ENCODE measurements at places on chromosomes 3 and 15.

GRCh38 chr3:37475435-37475834, 301.1 kb upstream of the LRRFIP2 start:
- DNase-seq, result no peak

DNA sequence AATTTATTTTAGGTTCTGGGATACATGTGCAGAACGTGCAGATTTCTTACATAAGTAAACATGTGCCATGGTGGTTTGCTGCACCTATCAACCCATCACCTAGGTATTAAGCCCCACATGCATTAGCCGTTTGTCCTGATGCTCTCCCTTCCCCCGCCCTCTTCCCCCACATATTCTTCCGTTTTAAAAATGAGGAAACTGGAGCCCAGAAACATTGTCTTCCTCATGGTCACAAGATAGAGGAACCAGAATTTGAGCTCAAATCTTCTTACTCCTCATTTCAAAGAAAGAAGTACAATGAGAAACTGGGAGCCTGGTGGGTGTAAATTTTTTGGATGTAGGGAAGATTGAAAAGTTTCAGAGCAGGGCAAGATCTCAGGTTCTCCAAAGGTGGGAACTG, 56.1 kb upstream of the USP3 start:
- no peak for DNase-seq

DNA sequence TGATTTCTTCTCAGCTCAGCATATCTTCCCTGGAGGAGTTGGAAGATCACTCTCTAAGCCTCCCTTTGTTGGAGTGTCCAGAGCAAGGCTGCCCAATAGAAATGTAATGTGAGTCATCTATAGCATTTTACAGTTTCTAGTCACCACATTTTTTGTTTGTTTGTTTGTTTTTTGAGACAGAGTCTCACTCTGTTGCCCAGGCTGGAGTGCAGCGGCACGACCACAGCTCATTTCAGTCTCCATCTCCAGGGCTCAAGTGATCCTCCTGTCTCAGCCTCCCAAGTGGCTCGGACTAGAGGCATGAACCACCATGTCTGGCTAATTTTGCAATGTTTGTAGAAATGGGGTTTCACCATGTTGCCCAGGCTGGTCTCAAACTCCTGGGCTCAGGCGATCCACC, 21.3 kb downstream of the KLHL6 start:
- DNase-seq, result no peak

DNA sequence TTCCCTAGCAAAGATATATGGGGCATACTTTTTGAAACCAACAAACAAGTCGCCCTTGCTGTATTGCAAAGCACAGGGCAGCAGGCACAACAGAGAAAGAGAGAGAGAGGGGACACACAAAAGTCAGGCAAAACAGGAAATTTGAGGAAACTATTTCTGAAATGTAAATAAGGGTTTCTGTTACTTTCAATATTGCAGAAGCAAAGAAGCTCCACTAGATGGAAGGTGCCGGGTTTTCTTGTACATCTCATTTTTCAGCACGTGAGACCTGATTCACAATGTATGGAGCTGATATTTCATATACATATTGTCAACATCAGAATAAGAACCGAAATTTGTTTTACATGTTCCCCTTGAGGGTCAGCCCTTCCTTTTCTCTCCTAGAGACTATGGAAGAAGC, 127.4 kb downstream of the FOXP1 start:
- DNase-seq, result no peak

GRCh38 chr15:87614704-87615103, 641.8 kb downstream of the NTRK3 start:
- DNase-seq, result no peak

DNA sequence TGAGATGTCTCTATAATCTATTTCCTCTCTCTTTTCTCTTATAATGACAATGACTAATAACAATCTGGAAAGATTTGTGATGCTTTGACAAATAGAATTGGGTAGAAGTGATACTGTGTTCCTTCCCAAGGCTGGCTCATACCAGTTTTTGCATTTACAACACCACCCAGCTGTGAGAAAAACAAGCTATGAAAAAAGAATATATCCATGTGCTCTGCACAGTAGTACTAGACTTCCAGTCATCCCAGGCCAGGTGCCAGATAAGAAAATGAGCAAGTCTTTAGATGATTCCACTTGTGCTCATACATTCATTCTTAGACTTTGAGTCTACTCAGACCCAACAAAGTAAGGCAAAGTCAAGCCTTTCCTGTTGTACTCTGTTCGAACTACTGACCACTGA, 350.2 kb upstream of the POU1F1 start:
- no peak for DNase-seq

DNA sequence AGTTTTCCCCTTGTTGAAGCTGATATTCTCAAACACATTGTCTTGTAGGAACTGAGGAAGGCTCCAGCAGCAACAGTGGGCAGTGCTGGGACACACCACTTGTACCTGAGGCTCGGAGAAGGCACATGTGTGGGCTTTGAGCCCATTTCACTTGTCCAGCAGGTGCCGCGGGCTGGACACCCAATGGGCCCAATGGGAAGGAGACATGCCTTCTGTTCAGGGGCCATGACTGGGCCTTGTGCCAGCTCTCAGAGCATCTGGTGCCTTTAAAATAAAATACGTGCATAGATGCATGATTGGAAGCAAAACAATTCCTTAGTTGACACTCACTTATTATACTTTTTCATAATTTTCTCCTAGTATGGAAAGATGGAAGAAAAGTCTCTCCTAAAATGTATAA, 334.2 kb downstream of the KLF13 start:
- no peak for DNase-seq

DNA sequence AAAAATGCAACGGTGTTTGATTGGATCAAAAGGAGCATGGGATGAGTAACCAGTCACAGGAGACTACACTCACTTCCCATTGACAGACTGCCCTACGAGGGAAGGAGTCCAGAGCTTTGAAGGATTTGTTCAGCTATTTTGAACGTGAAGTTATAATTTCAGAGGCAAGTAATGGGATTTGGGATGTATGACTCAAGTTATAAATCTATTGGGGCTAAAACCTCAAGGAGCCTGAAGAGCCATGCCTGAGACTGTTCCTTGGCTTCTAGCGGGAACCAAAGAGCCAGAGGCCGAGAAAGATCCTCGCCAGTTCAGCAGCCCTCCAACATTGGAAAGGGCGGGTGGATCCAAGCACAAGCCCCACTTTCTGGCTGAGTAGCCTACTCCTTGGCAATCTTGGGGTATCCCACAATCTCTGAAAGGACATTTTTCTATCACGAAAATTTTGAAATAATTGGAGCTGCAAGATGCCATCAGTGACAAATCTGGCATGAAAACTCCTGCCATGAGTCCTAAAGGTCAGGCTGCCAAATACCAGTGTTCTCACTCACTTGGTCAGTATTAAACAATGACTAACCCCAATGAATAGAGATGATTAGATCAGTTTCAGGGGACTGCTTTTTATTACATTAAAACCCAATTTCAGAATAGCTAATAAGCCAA, 48.6 kb upstream of the SLCO2A1 start:
- no peak for DNase-seq

DNA sequence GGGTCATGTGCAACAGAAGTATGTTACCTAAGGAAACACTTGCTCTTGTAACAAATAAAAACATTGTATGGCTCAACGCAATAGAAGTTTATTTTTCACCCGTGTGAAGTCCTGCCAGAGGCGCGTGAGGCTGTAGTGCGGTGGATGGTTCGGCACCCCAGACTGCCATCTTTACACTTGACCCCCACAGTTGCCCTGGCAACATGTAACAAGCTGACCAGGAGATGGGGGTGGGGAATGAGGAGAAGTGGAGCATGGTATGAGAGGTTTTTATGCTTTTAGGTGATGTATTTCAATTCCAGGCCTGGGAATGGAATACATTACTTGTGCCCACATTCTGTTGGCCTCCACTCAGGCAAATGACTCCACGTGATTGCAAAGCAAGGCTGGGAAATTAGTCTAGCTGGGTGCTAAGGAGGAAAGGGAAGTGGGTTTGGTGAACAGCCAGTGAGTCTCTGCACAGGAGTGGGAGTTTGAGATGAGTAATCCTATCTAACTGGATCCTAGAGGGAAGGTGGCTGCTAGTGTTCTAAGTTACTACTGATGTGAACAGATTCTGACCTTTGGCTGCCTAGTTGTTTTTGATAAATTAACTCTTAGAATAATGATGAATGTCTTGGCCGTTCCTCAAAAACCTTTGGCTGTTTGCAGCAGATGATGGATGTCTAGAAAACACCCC, 33.8 kb upstream of the GREM1 start:
- no peak for DNase-seq

- peak; percentile 64 for DNase-seq
Observed at GRCh38 chr3:160448845-160449635, 546 bp downstream of the TRIM59 start.

DNA sequence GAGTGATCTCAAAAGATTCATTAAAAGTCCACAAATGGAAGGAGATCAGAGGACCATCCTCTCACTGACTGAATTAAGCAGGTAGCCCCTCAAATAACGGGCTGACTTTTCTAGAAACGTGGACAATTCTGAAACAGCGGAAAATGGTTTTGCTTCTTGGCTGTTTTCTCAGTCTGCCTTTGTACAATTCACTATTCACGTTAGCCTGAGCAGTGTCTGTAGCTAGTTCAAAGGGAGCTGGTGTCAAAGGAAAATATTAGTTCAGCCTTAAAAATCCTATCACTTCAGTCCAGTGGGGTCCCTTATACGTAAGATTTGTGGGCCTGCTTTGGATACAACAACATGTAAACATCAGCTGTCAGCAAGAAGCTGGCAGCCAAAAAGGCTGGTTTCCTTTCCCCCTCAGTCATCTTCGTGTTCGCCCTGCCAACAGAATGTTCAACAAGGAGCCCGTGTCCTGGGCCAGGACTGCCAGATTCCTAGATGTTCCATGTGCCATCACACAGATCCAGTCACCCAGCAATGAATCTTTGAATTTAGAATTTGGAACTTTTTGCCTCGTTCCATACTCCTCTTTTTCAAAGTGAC, 19.3 kb downstream of the LMCD1 start:
- no peak for DNase-seq

GRCh38 chr3:1197051-1197450, 104.2 kb downstream of the CNTN6 start:
- no peak for DNase-seq

DNA sequence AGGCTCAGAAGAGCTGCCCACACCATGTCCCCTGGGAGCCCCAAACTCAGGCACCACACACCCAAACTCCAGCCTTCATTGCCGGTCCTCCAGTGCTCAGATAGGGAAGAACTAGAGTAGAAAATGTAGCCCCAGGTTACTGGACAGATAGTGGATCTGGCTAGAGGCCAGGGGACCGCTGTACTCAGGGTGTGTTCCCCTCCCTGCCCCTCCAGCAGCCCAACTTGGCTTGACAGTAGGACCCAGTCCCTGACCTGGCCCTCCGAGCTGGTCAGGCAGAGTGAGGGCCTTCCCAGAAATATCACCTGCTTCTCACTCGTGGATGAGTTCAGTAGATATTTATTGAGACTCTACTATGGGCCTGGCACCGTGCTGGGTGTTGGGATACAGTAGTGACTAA, 100.0 kb downstream of the CORO2B start:
- no peak for DNase-seq

DNA sequence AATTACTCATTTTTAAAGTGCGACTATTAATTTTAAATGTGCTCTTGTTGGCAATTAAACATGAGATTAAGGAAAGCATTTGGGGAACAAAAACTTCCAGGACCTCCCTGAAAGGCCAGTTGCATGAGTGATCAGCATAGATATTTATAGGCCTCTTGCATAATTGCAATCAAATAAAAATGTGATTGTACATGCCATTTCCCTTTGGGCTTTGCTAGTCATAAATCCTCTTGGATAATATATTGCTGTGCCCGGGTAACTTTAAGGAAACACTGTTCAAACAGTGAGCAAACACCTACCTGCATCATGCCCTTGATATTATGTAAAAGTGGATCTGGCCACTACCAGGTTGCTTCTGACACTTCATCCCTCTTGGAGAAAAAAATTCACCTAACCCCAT, 239.1 kb downstream of the MCTP2 start:
- no peak for DNase-seq

- no peak for DNase-seq
Observed at GRCh38 chr3:62793946-62794345, 81.3 kb downstream of the CADPS start.

GRCh38 chr3:160168246-160168645, 57.0 kb upstream of the C3orf80 start:
- no peak for DNase-seq

DNA sequence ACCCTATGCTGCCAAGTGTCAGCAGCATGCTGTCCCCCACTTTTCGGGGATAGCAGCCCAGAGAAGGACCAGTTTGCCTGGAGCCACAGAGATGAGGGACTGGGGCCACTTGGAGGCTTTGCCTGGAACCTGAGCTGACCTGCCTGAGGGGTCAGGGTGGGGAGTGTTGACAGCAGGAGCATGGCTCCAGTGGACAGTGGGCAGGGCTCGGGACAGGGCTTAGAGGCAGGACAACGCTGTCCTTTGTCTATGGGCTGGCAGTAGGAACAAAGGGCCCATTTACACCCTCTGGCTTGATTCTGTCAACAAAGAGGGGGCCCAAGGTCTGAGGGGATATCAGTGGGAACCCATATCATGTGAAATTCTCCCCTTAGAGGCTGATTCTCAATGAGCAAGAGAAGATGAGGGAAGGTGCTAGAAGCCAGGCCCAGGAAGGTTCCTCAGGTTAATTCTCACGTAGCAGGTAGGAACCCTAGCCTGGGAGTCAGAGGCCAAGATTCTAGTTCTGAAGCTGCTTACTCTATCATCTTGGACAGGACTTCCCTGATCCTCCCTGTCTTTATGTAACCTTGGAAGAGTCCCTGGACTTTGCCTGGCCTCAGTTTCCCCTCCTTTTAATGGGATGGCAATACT, 29.7 kb upstream of the HHATL start:
- DNase-seq, result no peak

Measured in HuH-7.5 (cell line).